ENCODE measurements at places on chromosomes 13 and 19.
A peak's percentile ranks its signal among the peaks of the same experiment; 100 is the strongest.

DNA sequence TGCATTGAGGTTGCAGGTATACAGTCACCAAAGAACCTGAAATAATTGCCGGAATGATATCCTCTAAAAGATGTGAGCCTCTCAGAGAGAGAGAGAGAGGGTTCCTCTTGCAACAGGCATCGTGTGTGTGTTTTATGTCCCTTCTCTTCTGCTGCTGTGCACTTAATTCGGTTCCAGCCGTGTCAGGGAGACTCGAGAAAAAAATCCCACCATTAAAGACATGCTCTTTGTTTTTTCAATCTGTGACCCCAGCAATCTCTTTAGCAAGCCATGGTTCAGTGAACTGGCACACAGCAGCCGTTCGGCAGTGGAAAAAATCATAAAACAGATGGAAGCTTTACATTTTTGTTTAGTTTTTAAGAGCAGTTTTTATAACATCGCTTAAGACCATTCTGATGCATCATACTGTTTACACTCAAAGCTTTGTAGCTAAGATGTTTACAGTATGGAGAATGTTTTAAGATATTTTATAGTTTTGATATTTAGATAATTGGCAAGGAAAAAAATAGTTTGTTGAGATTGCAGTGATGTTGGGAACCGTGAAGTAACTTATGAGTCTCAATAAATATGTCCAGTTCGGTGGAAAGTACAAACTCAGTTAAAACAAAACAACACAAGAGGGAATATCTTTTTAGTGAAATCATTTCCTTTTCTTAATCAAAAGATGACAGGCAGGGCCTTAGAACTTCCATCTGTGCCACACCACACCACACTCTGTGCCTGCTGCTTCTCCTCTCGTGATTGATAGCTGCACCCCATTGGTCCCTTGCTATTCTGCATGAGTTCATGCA, 31.2 kb upstream of the ZNF536 start:
- no peak for DNase-seq

- DNase-seq = no peak
These were observed 30.1 kb downstream of the RCBTB2 start for GRCh38 chr13:48502601-48503319.

GRCh38 chr13:30446126-30446500, 19.6 kb downstream of the HMGB1 start:
- no peak for DNase-seq

GRCh38 chr13:109919715-109920375, 133.5 kb upstream of the IRS2 start:
- DNase-seq = no peak

DNA sequence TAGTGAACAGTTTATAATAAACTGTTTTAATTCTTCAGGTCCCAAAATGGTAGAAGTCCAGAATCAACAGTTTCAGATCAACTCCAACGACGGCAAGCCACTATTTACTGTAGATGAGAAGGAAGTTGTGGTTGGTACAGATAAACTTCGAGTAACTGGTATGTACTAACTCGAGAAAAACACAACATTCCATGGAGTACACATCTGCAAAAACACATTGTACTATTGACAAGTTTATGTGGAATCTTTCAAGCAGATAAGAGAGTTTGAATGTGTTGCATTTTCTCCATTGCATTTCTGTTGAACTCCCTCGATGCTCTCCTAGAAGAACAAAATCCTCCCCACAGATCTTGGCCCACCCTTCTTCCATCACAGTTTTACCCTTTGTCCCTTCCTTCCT, 98.5 kb downstream of the SGCG start:
- DNase-seq = peak; percentile 2

- DNase-seq = no peak
These were observed 7.2 kb upstream of the IRGC start for GRCh38 chr19:43708716-43709115.

- peak; percentile 13 for DNase-seq
These were observed 1440.3 kb downstream of the PCDH9 start for GRCh38 chr13:65789815-65790214.

GRCh38 chr19:44512326-44513298, 12.3 kb upstream of the ZNF180 start:
- peak; percentile 25 for DNase-seq

- DNase-seq = no peak
These were observed 52.6 kb upstream of the F7 start for GRCh38 chr13:113052971-113053370.

- DNase-seq = no peak
These were observed 32.2 kb upstream of the DOCK9 start for GRCh38 chr13:99009987-99010551.

DNA sequence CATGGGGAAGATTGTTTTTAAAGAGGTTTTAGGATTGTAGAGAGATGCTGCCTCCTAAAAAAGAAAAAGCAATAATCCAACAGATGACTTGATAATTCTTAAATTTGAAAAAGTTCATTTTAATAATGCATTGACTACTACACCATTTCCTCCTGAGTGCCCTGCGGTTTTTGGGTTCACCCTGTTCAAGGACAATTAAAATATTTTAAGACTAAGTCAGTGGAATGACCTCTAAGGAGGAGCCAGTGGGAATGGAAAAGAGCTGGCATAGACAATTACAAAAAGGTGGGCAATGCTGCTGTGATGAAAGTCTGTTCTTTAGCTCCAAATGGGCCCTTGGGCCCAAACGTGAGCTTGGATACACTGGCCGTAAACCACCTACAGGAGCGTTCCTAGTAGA, 217.8 kb downstream of the LHFPL6 start:
- DNase-seq = no peak

GRCh38 chr13:82116422-82116989, 1765.8 kb downstream of the SLITRK1 start:
- no peak for DNase-seq

DNA sequence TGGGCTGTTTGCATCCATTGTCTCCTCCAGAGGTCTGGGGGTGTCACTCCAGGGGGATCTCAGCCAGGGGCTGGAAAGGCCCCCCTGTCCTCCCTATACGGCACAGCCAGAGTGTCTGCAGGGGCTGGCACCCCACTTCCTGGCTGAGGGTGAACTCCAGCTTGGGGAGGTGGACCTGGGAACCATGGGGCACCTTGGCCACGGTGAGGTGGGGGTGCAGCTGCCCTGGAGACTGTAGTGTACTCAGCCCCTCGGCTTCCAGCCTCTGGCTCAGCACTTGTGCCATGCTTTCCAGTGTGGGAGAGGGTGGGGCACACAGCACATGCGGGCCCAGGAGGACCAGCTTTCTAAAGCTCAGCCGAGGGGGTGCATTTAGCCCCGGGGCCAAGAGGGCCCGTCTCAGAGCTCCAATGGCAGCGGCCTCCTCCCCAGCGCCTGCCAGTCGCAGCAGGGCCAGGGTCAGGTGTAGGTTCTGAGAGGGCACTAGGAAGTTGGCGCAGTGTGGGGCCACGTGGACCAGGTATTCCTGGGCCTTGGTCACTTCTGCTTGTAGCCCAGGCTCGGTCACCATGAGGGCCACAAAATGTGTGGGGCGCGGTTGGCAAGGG, 1.4 kb downstream of the LENG9 start:
- peak; percentile 22 for DNase-seq

GRCh38 chr13:65445340-65445739, 1784.8 kb downstream of the PCDH9 start:
- DNase-seq = no peak

GRCh38 chr19:47003611-47004465, 15.8 kb upstream of the NPAS1 start:
- no peak for DNase-seq

- no peak for DNase-seq
These were observed 20.1 kb downstream of the FPR3 start for GRCh38 chr19:51815043-51815442.

- DNase-seq = peak; percentile 26
These were observed 485.3 kb downstream of the UQCRFS1 start for GRCh38 chr19:28727480-28728159.

DNA sequence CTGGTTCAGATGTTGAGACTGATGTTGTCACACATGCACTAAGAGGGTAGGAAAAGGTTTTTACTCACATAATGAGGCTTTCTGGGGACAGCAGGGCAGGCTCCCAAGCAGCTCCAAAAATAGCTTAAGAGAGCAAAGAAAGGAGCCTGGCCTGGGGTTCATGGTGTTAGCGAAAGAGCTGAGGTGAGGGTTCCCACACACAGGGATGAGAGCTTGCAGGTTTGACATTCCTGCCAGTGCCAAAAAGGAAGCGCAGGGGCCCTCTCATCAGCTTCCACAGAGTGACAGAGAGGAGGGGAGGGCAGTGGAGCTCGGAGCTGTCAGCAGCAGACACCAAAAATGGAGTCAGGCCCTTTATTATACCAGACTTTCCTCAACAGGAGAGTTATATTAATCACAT, 65.5 kb upstream of the FAM216B start:
- DNase-seq = no peak

- DNase-seq = no peak
These were observed 137.4 kb downstream of the DIAPH3 start for GRCh38 chr13:60026286-60026685.

- DNase-seq = no peak
These were observed 5.6 kb downstream of the LMNB2 start for GRCh38 chr19:2451138-2451537.

DNA sequence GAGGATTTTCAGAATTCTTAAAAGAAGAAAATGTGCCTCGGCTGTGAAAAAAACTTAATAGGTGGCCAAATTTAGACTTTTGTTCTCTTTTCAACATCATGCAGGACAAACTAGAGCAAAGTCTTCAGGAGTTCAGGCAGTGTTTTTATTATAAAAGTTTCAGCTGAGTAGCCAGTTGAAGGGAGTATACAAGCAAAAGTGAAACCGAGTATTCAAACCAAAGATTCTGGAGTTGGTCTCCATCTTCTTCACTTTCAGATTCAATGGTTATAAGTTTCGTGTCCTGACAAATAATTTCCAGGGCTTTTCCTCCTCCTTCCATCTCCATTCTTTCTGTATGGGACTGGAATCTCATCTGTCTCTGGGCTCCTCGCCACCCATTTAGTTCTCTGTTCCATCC, 379.7 kb downstream of the GPC5 start:
- no peak for DNase-seq

DNA sequence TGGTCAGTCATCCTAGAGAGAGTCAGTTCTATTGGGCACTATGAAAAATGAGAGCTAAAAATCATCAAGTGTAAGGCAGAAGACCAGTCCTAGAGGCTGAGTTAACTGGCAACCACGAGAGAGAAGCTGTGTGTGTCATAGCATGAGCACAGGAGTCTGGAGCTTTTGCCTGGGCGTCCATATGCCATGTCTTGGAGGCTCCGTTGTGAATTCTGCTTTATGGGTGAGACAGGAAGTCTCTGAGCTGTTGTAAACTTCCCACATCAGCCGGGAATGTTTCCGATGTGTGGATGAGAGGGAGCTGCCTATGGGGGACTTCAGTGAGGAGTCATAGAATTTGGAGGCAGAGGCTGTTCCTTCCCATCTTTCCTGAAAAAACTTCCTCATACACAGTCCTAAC, 120.0 kb downstream of the ITGBL1 start:
- DNase-seq = no peak

DNA sequence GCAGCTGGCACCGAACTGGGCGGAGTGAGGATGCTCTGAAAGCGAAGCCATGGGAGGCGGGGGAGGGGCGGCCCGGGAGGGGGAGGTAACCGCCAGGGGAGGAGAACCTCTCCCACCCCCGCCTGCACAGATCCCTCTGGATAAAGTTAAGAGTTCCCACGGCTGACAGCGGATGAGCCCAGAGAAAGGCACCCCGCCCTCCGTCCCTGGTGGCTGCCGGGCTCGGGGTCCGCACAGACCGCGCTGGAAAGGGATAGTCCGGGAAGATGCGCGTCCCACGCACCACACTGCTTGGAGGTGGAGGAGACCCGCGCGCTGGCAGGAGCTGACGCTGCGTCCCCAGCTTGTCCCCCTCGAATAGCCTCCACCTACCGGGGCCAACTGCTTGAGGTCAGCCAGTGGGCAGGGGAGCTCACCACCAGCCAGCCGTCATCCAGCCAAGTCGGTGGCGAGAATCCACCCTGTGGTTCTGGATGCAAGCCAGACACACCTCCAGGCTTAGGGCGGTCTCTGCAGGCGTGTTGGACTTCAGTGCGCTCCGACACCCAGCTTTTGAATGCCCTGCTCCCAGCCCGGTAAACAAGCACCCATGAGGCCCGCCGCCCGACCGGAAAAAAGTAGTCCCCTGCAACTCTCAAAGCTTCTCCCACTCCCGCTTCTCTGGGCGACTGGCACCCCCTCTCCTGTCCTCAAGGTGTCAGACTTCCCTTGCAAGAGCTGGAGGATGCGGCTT, at the start of gene TRPC4:
TSS of gene TRPC4 (minus strand) at position 17 of the 733 bp plus-strand sequence. CDS start 86,439 bp downstream, outside the sequence.
- DNase-seq = peak; percentile 80

- peak; percentile 65 for DNase-seq
These were observed 18.4 kb upstream of the KCTD15 start for GRCh38 chr19:33778089-33778791.

- no peak for DNase-seq
These were observed at the start of gene ZNF556 for GRCh38 chr19:2867025-2867991. Gene ZNF556, plus strand, starts transcription at chr19:2867335. Its CDS starts 87 bp downstream, at chr19:2867422.

GRCh38 chr13:74006666-74007065, 127.5 kb downstream of the KLF12 start:
- no peak for DNase-seq

DNA sequence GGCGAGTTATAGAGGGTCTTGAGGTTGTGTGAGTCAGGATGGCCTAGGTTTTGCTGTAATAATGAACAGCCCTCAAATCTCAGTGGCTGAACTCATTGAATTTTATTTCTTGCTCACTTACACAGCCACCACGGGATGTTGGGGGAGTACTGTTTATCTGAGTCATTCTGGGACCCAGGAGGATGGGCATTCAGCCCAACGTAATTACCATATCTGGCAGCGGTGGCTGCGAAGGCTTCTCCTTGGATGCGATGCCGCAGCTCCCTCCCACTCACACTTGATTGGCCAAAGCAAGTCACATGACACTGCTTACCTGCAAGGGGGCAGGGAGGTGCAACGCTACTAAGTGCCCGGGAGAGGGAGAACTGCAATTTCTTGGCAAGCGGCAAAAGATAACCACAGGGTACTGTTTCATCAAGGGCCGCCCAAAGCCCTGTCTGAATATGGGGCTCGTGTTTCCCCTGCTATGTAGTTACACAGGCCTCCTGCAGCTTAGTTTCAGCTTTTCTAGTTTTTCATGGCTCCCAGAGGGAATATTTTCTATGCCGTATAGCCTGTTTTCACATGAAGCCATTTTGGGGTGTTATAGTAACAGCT, 19.9 kb downstream of the ZSWIM9 start:
- peak; percentile 64 for DNase-seq

GRCh38 chr13:86193281-86193680, 394.1 kb upstream of the SLITRK6 start:
- no peak for DNase-seq

Data from mesenchymal stem cell (in vitro differentiated cells and primary cell).